Prostate gland (tissue), 2 donors: ENCODE measurements at places on chromosomes 7 and 10. TPM values are rescaled to one million over a fixed set of nuclear protein-coding genes. Genes with fewer than 3 reads are reported as not detected.

DNA sequence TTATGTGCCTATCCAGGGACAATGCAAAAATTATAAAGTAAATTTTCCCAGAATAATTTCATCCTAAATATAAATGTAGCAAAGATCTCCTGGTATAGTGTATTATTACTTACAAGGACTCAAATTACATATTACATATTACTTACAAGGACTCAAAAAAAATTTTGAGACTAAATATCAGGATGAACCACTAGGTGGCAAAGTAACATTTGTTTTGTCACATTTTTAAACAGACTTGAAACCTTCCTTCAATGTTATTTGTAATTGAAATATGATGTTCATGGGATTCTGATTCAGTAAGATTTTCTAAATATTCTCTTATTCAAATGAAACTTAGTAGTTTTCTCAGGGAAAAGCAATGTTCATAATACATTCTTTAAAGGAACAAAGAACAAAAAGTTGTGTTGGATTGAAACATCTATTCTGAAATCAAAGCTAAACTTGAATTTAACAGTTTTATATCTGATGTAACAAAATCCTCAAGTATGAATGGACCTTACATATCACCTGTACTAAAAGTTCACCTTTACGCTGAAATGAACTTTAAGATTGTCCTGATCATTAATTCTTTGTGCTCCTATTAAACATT lies 74.3 kb upstream of the GNAI1 start:
- no peak for DNase-seq
- no peaks in the 10 kb centered on the region for H3K27me3 ChIP-seq
- H3K27ac ChIP-seq: no peak overlapping the region
- no peak overlapping the region for H3K4me3 ChIP-seq
- H3K36me3 ChIP-seq: no peaks in the 10 kb centered on the region
- H3K4me1 ChIP-seq: no peaks in the 10 kb centered on the region

- no peaks in the 10 kb centered on the region for H3K4me1 ChIP-seq
- no peaks in the 10 kb centered on the region for H3K27me3 ChIP-seq
- no peak overlapping the region for H3K4me3 ChIP-seq
- H3K27ac ChIP-seq: no peak overlapping the region
These were observed 179.6 kb upstream of the FRMD4A start for GRCh38 chr10:14510346-14510745.

DNA sequence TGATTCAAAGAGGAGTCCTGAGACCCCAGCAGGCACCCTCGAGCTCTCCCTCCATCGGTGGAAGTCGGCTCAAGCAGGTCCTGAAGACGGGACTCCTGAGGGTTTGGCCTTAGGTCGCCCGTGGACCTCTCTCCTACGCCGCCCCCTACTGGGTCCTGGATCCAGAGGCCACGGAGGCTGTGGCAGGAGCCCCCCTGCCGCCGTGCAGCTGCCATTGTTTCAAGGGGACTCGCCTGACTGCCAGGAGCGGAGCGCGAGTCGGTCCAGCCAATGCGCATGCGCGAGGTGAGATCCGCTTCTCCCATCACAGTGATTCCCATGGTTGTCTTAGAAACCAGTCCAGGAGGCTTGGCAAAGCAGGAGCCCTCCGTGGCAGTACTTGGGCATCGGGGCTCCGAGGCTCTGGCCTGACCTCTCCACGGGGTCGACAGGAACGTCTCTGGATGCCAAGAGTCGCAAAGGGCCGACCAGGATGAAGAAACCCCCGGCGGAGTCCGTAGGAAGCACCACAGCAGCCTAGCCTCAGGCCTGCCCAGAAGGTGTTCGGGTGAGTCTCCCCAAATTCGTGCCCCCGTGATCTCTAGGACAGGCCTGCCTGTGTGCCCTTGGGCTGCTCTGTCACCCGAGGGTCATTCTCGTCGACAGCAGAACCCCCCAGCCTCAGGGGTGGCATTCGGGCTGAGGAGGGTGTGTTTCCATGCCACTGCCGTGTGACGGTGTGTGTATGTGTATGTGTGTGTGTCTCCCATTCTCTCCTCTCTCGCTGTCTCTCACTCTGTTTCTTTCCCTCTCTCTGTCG lies 322.3 kb downstream of the ZNF716 start:
- no peak overlapping the region for H3K4me3 ChIP-seq
- H3K4me1 ChIP-seq: no peaks in the 10 kb centered on the region
- no peak overlapping the region for H3K27ac ChIP-seq
- no peak for DNase-seq
- no peaks in the 10 kb centered on the region for H3K27me3 ChIP-seq

- H3K36me3 ChIP-seq: no peaks in the 10 kb centered on the region
- no peak overlapping the region for H3K4me3 ChIP-seq
- H3K4me1 ChIP-seq: no peaks in the 10 kb centered on the region
- no peak overlapping the region for H3K27ac ChIP-seq
- no peak for DNase-seq
- H3K27me3 ChIP-seq: no peaks in the 10 kb centered on the region
These were observed 18.6 kb downstream of the TECPR1 start for GRCh38 chr7:98233219-98234070.

The WASHC2A gene
- 32.7 TPM for total RNA-seq

GRCh38 chr7:159145490-159145855 lies 806 bp upstream of the VIPR2 start:
- H3K27me3 ChIP-seq: peaks cover 2% of the 10 kb centered on the region
- no peak for DNase-seq

The LRRC18 gene
- total RNA-seq: not detected

- no peak overlapping the region for H3K27ac ChIP-seq
- no peaks in the 10 kb centered on the region for H3K36me3 ChIP-seq
- no peaks in the 10 kb centered on the region for H3K4me1 ChIP-seq
- H3K4me3 ChIP-seq: no peak overlapping the region
These were observed 27.6 kb upstream of the RUFY2 start for GRCh38 chr10:68434657-68435056.

The ING3 gene
- total RNA-seq: 12.4 TPM

- DNase-seq: no peak
- H3K4me1 ChIP-seq: no peaks in the 10 kb centered on the region
- H3K27me3 ChIP-seq: no peaks in the 10 kb centered on the region
- no peak overlapping the region for H3K4me3 ChIP-seq
These were observed 36.2 kb upstream of the PPIF start for GRCh38 chr10:79310911-79311573.

DNA sequence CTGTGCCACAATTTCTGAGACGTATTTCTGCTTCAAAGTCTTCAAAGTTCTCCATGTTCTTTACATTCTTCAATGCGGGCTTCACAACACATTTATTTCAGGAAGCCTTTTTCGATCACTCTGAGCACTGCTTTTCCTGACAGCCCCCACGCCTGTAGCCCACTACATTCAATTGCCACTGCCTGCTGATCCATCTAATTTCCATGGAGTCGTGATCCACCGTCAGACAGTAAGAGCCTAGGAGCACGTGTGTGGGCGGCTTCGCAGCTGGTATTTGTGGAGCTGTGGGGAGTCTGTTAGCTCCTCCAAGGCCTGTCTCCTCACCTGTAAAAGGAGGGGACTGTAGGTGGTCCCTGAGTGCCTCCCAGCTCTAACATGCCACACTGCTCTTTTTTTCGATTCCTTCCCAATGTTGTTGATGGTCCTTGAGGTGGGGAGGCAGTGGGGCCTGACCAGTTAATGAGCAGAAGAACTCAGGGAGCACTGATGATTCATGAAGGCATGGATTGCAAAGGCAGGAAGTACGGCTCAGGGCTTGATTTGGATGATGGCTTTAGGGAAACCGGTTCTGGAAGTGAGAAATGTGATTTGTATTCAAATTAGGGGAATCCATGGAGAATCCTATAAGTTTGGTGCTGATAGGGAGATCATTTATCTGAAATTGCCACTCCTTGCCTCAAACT lies 401.1 kb upstream of the PODXL start:
- H3K4me3 ChIP-seq: no peak overlapping the region
- no peak overlapping the region for H3K27ac ChIP-seq
- no peaks in the 10 kb centered on the region for H3K36me3 ChIP-seq
- DNase-seq: no peak

The SLC13A1 gene
- not detected for total RNA-seq

GRCh38 chr10:29714096-29714874 lies 79.5 kb upstream of the SVIL start:
- H3K36me3 ChIP-seq: no peaks in the 10 kb centered on the region
- H3K27me3 ChIP-seq: no peaks in the 10 kb centered on the region
- no peak overlapping the region for H3K27ac ChIP-seq

GRCh38 chr7:100791881-100792666 lies 35.2 kb downstream of the EPHB4 start:
- H3K27me3 ChIP-seq: no peaks in the 10 kb centered on the region
- no peaks in the 10 kb centered on the region for H3K36me3 ChIP-seq
- H3K4me3 ChIP-seq: no peak overlapping the region
- H3K27ac ChIP-seq: no peak overlapping the region

DNA sequence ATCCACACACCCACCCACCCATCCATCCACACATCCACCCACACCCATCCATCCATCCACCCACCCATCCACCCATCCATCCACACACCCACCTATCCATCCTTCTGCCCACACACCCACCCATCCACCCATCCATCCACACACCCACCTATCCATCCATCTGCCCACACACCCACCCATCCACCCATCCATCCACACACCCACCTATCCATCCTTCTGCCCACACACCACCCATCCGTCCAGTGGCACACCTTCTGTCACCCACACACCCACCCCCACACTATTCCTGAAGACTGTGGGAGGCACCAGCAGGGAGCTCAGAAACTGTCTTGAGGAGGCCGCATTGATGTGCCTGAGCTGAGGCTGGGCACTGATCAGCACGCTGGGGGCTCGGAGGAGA lies 9.1 kb downstream of the TECPR1 start:
- H3K27me3 ChIP-seq: no peaks in the 10 kb centered on the region
- no peak overlapping the region for H3K4me3 ChIP-seq
- no peaks in the 10 kb centered on the region for H3K36me3 ChIP-seq
- H3K4me1 ChIP-seq: no peaks in the 10 kb centered on the region
- no peak overlapping the region for H3K27ac ChIP-seq

- no peak overlapping the region for H3K27ac ChIP-seq
- H3K4me1 ChIP-seq: no peaks in the 10 kb centered on the region
- H3K36me3 ChIP-seq: no peaks in the 10 kb centered on the region
- H3K4me3 ChIP-seq: no peak overlapping the region
These were observed 41.1 kb downstream of the GNAI1 start for GRCh38 chr7:80175744-80176143.

- DNase-seq: no peak
- no peaks in the 10 kb centered on the region for H3K4me1 ChIP-seq
- no peaks in the 10 kb centered on the region for H3K36me3 ChIP-seq
- no peak overlapping the region for H3K27ac ChIP-seq
These were observed 250.3 kb downstream of the ADARB2 start for GRCh38 chr10:1486841-1487687.

The PILRA gene
- total RNA-seq: 11.9 TPM

The HMX2 gene
- not detected for total RNA-seq

The KIF11 gene
- 5.5 TPM for total RNA-seq

DNA sequence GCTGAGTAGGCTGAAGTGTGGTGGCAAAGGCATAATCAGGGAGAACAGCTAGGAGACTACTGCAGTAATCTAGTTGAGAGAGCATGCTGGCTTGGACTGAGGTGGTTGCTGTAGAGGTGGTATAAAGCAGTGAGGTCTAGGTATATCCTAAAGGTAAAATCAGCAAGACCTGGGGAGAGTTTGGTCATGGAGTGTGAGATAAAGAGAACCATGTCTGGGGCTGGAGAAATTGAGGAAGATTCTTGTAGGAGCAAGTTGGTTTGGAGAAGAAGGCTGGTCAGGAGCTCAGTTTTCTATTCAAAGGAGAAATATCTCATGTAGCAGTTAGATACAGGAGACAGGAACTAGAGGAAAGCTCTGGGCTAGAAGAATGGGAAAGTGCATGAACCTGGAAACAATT lies 32.9 kb upstream of the ST7 start:
- no peaks in the 10 kb centered on the region for H3K27me3 ChIP-seq
- no peak overlapping the region for H3K4me3 ChIP-seq
- no peak overlapping the region for H3K27ac ChIP-seq
- H3K4me1 ChIP-seq: no peaks in the 10 kb centered on the region
- DNase-seq: no peak

The FAS gene
- total RNA-seq: 17.7 TPM

GRCh38 chr7:156865493-156865892 lies 27.5 kb downstream of the LMBR1 start:
- no peak overlapping the region for H3K4me3 ChIP-seq
- no peaks in the 10 kb centered on the region for H3K36me3 ChIP-seq
- H3K27me3 ChIP-seq: no peaks in the 10 kb centered on the region
- no peak for DNase-seq
- no peak overlapping the region for H3K27ac ChIP-seq
- H3K4me1 ChIP-seq: no peaks in the 10 kb centered on the region

The CLRN3 gene
- not detected for total RNA-seq

GRCh38 chr7:24025094-24025493 lies 258.9 kb upstream of the NPY start:
- H3K4me3 ChIP-seq: no peak overlapping the region
- no peaks in the 10 kb centered on the region for H3K36me3 ChIP-seq
- H3K27me3 ChIP-seq: no peaks in the 10 kb centered on the region
- no peaks in the 10 kb centered on the region for H3K4me1 ChIP-seq
- DNase-seq: no peak

The GIMAP5 gene
- total RNA-seq: 15.1 TPM

DNA sequence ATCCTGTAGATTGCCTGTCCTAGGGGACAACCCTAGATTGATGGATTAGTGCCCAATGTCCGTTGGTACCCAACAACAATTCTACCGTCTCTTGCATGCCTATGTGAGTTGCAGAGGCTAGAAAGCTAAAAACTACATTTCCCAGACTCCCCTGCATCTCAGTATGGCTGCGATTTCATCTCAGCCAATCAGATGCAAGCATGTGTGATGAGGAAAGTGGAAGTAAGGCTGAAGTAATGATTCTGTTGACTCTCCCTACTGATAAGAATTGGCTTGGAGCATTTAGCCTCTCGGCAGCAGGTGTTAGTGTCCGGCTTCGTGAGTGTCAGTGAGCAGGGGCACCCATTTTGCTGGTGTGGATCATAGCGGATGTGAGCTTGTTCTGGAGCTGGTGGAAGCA lies 171.9 kb downstream of the FGFR2 start:
- no peak overlapping the region for H3K27ac ChIP-seq
- H3K4me1 ChIP-seq: peaks cover 3% of the 10 kb centered on the region
- H3K36me3 ChIP-seq: no peaks in the 10 kb centered on the region

DNA sequence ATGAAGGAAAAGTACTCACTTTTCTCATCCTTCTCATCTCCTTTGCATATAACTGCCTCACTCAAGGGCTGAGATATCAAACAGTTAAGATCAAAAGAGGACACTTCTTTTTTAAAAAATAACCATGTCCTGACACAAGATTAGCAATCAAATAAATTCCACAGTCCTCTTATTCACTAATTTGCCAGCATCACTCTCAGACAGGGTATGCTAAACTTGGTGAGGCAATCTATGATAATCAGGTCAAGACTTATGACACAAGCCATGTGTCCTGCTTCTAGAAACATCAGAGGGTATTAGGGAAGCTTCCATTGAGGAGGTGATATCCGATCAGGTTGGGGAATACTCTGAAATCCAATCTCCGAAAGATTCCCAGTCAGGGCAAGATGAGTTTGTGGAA lies 10.4 kb downstream of the PANK1 start:
- H3K27me3 ChIP-seq: no peaks in the 10 kb centered on the region
- H3K36me3 ChIP-seq: no peaks in the 10 kb centered on the region
- no peaks in the 10 kb centered on the region for H3K4me1 ChIP-seq
- H3K27ac ChIP-seq: no peak overlapping the region
- H3K4me3 ChIP-seq: no peak overlapping the region

GRCh38 chr7:72266771-72267170 lies 145.4 kb downstream of the CALN1 start:
- no peak overlapping the region for H3K27ac ChIP-seq
- DNase-seq: no peak
- no peaks in the 10 kb centered on the region for H3K4me1 ChIP-seq
- no peaks in the 10 kb centered on the region for H3K36me3 ChIP-seq
- no peaks in the 10 kb centered on the region for H3K27me3 ChIP-seq

GRCh38 chr7:155516466-155516865 lies 29.9 kb downstream of the CNPY1 start:
- H3K4me3 ChIP-seq: no peak overlapping the region
- no peak overlapping the region for H3K27ac ChIP-seq
- peaks cover 21% of the 10 kb centered on the region for H3K27me3 ChIP-seq
- no peaks in the 10 kb centered on the region for H3K4me1 ChIP-seq

The RPEL1 gene
- not detected for total RNA-seq
